Mesothelial cell of epicardium (in vitro differentiated cells): ENCODE measurements at places on chromosomes 16 and 17. TPM values are rescaled to one million over a fixed set of nuclear protein-coding genes. Genes with fewer than 3 reads are reported as not detected.
A peak's percentile ranks its signal among the peaks of the same experiment; 100 is the strongest.

Gene SNAI3
- 0.29 to 0.69 TPM (median 0.43 TPM) in 3 replicates for total RNA-seq

Gene CEMP1
- total RNA-seq: 0.75 to 1.7 TPM (median 1.1 TPM) in 3 replicates

Gene VMO1
- total RNA-seq: 2.3 to 2.6 TPM (median 2.5 TPM) in 3 replicates

Gene SLC9A5
- 2.9 to 3.5 TPM (median 3.3 TPM) in 3 replicates for total RNA-seq

Gene MRTFB
- total RNA-seq: 74.7 to 77.5 TPM (median 75.6 TPM) in 3 replicates

Gene COX6A2
- not detected in 3 replicates for total RNA-seq

Gene PIK3R5
- total RNA-seq: 0.18 to 0.27 TPM (median 0.25 TPM) in 3 replicates

Gene IL17C
- 0.23 TPM in 1 of 3 replicates, not detected in the others for total RNA-seq

DNA sequence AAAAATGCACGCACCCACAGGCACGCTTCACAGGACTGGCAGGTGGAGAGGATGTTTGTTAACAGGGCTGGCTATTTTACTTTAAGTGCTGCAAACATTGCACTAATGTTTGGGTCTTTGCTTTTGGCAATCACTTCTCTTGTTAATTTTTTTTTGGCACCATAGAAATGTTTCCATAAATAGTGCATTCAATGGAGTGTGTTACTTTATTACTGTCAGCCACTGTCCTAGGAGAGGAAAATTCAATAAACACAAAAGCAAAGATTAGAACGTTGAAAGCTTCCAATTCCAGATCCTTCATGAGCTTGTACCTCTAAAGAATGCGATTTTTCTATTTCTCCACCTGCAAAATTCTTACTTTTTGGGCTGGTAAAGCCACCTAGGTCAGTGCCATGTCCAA is 743.5 kb downstream of the WWOX start:
- no peaks in the 10 kb centered on the region for H3K36me3 ChIP-seq
- no peaks in the 10 kb centered on the region for H3K27me3 ChIP-seq
- peaks cover 17% of the 10 kb centered on the region for H3K4me1 ChIP-seq
- H3K4me3 ChIP-seq: no peak overlapping the region
- DNase-seq: no peak
- no peak overlapping the region for H3K27ac ChIP-seq

- H3K27me3 ChIP-seq: no peaks in the 10 kb centered on the region
- no peak overlapping the region for H3K27ac ChIP-seq
- peaks cover 3% of the 10 kb centered on the region for H3K36me3 ChIP-seq
- DNase-seq: no peak
- H3K4me1 ChIP-seq: peaks cover 12% of the 10 kb centered on the region
Observed at GRCh38 chr17:27595208-27595607, 35.8 kb upstream of the LGALS9 start.

DNA sequence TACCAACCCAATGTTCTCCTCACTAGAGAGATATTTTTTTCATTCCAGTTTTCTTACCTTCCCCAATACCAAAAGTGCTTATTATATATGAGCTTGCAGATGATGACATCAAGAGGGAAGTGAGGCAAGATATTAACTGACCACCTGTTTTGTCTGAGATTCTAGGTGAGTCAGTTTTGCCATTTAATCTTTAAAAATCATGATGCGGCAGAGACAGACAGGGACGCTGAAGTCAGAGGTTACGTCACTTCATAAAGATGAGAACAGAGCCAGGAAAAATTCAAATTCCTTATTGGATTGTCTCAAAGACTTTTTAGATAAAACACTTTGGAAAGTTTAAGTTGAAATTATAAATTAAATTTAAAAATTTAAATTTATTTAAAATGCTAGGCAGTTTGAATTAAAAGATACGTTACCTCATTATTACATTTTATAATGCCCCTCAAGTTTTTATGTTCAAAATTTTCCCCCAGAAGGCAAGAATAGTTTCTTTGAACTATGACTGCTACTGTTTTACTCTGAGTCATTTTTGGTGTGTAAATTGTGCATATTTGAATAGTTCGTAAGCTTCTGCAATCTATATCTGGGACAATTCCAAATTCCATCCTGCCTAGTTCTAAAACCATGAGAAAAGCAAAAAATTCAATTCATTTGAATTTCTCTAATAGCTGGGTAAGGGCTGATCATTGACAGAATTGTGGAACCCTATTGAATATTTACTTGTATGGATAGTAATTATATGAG is 839.6 kb upstream of the GOT2 start:
- H3K27me3 ChIP-seq: no peaks in the 10 kb centered on the region
- no peak for DNase-seq
- no peaks in the 10 kb centered on the region for H3K36me3 ChIP-seq
- no peak overlapping the region for H3K27ac ChIP-seq
- no peaks in the 10 kb centered on the region for H3K4me1 ChIP-seq

- peaks cover 11% of the 10 kb centered on the region for H3K4me1 ChIP-seq
- H3K4me3 ChIP-seq: no peak overlapping the region
- no peak overlapping the region for H3K27ac ChIP-seq
Observed at GRCh38 chr16:54216688-54217087, 69.9 kb downstream of the IRX3 start.

DNA sequence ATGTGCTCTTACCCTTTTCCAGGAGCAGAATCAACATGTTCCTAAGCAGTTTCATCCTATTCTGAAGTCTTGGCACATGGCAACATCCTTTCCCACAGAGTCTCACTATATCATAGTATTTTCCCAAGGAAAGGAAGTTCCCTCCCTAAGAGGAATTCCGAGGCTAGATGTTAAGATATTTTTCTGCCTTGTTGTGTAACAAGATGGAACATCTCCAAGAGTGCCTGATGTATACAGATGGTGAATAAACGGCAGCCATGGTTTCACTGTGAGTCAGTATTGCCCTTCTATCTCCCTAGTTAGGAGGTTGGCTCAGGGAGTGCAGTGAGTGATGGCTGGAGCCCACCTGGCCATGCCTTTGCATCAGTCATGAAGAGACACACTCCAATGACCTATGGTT is 48.2 kb downstream of the SPACA3 start:
- peaks cover 8% of the 10 kb centered on the region for H3K4me1 ChIP-seq
- H3K4me3 ChIP-seq: no peak overlapping the region
- H3K27ac ChIP-seq: no peak overlapping the region
- no peaks in the 10 kb centered on the region for H3K36me3 ChIP-seq

- peaks cover 11% of the 10 kb centered on the region for H3K27me3 ChIP-seq
- no peak overlapping the region for H3K27ac ChIP-seq
- no peaks in the 10 kb centered on the region for H3K4me1 ChIP-seq
Observed at GRCh38 chr16:58488531-58488930, 11.4 kb upstream of the NDRG4 start.

DNA sequence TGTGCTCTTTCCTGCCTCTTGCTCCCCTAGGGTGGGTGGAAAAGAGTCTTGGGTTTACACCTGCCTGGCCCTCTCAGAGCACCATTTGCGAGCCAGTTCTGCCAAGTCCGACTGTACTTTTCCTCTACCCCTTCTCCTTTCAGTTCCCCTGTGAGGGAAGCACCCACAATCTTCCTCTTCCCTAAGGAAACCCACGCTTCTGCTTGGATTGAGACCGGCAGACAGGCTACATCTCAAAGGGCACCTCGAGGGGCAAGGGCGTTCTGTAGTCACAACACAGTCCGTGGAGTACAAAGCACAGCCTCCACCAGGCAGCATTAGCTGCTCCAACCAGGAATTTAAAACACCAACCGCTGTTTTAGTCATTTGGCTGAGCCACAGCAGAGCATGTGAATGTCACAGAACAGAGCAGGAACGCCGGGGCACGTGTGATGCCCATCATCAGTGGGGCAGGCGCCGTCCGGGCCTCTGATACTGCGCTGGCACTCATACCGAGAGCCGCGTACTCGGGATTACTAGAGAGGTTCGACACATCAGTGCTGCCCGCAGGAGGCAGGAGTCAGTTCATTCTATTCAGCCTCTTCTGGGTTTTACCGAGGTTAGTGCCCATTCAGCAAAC is 13.7 kb upstream of the MNT start:
- no peak overlapping the region for H3K4me3 ChIP-seq
- DNase-seq: no peak
- no peak overlapping the region for H3K27ac ChIP-seq
- no peaks in the 10 kb centered on the region for H3K27me3 ChIP-seq
- peaks cover 10% of the 10 kb centered on the region for H3K36me3 ChIP-seq

GRCh38 chr16:85525420-85526184 is 87.5 kb upstream of the GSE1 start:
- H3K4me1 ChIP-seq: peaks cover 62% of the 10 kb centered on the region
- no peaks in the 10 kb centered on the region for H3K36me3 ChIP-seq
- H3K27me3 ChIP-seq: no peaks in the 10 kb centered on the region
- no peak overlapping the region for H3K27ac ChIP-seq

- no peak overlapping the region for H3K27ac ChIP-seq
- no peak for DNase-seq
- H3K27me3 ChIP-seq: no peaks in the 10 kb centered on the region
- peaks cover 17% of the 10 kb centered on the region for H3K36me3 ChIP-seq
Observed at GRCh38 chr17:4120332-4120731, 22.5 kb downstream of the ZZEF1 start.

DNA sequence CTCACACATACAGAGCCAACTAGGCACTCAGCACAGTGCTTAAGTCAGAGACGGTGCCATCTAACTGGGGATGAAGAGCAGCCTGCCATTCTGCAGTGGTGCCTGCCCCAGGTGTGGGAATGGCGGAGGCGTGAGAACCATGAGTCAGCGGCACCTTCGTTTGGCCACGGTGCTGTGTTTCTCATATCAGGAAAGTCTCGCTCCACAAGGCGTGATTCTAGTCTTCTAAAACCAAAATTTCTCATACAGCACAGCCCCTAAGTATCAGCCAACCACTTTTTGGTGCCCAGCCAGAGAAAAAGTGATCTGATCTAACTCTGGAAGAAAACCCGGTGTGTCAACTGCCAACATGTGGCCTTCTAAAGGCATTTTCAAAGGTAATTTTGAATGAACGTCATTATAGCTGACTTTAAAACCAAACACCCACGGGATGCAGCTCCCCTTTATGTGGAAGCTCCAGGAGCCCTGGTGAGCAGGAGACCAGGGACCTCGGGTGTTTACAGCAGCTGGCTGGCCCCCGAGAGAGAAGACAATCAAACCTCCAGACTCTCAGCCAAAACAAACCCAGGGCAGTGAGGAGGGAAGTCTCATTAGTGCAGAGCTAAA is 54.6 kb downstream of the ABCC12 start:
- H3K4me1 ChIP-seq: no peaks in the 10 kb centered on the region

DNA sequence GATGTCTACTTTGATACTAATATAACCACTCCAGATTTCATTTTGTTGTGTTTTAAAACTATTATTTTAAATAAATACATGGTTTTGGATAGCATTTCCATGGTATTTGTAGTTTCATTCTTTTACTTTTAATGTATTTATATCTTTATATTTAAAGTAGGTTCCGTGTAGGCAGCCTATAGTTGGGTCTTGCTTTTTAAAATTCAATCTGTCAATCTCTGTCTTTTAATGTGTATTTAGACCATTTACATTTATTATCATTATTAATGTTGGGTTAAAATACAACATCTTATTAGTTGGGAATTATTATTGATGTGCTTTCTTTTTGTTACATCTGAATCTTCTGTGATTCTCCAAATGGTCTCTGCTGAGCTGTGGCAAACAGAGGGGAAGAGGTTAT is 412.1 kb downstream of the NPIPA7 start:
- H3K27ac ChIP-seq: no peak overlapping the region
- H3K36me3 ChIP-seq: no peaks in the 10 kb centered on the region
- no peaks in the 10 kb centered on the region for H3K4me1 ChIP-seq
- H3K4me3 ChIP-seq: no peak overlapping the region
- no peak for DNase-seq
- no peaks in the 10 kb centered on the region for H3K27me3 ChIP-seq

- no peak for DNase-seq
- H3K27ac ChIP-seq: no peak overlapping the region
- peaks cover 4% of the 10 kb centered on the region for H3K27me3 ChIP-seq
Observed at GRCh38 chr16:8972843-8973586, 9.3 kb upstream of the USP7 start.

DNA sequence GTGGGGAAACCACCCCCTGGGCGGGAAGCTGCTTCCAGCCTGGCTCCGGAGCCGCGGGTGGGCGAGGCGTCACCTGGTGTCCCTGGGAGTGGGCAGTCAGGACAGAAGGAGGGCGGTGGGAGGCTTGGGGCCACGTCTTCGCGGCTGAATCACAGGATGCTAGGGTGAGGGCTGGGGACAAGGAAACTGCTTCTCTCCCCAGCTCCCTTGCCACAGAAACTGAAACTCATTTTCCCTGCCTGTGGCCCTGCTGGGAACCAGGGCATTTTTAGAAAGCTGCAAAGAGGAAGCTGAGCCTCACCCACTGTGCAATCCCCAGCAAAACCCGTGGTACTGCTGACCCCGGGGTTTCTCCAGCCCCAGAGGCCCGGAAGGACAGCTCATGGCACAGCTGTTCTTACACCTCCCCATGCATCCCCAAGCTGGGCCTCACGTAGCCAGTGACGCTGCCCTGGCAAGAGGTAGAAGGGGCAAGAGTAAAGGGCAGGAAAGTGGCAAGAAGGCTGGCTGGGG is 8.2 kb downstream of the RHBDF2 start:
- no peaks in the 10 kb centered on the region for H3K36me3 ChIP-seq
- no peak overlapping the region for H3K4me3 ChIP-seq
- peak overlapping the region; percentile 30 for H3K27ac ChIP-seq
- peaks cover 20% of the 10 kb centered on the region for H3K4me1 ChIP-seq
- peaks cover 3% of the 10 kb centered on the region for H3K27me3 ChIP-seq
- DNase-seq: no peak

- no peaks in the 10 kb centered on the region for H3K36me3 ChIP-seq
- peaks cover 93% of the 10 kb centered on the region for H3K4me1 ChIP-seq
- no peak for DNase-seq
- H3K27ac ChIP-seq: peak overlapping the region; percentile 99
- H3K4me3 ChIP-seq: peak overlapping the region; percentile 41
- H3K27me3 ChIP-seq: no peaks in the 10 kb centered on the region
Observed at GRCh38 chr17:17940441-17940911, 31.7 kb downstream of the TOM1L2 start.

- H3K4me1 ChIP-seq: peaks cover 28% of the 10 kb centered on the region
- no peaks in the 10 kb centered on the region for H3K36me3 ChIP-seq
- H3K4me3 ChIP-seq: no peak overlapping the region
- no peaks in the 10 kb centered on the region for H3K27me3 ChIP-seq
- peak; percentile 42 for DNase-seq
Observed at GRCh38 chr16:57863434-57864160, 61.3 kb upstream of the KIFC3 start.

- H3K27ac ChIP-seq: no peak overlapping the region
- no peak for DNase-seq
- peaks cover 8% of the 10 kb centered on the region for H3K4me1 ChIP-seq
- H3K27me3 ChIP-seq: no peaks in the 10 kb centered on the region
- no peak overlapping the region for H3K4me3 ChIP-seq
- no peaks in the 10 kb centered on the region for H3K36me3 ChIP-seq
Observed at GRCh38 chr17:32915245-32915644, 12.7 kb upstream of the TMEM98 start.

DNA sequence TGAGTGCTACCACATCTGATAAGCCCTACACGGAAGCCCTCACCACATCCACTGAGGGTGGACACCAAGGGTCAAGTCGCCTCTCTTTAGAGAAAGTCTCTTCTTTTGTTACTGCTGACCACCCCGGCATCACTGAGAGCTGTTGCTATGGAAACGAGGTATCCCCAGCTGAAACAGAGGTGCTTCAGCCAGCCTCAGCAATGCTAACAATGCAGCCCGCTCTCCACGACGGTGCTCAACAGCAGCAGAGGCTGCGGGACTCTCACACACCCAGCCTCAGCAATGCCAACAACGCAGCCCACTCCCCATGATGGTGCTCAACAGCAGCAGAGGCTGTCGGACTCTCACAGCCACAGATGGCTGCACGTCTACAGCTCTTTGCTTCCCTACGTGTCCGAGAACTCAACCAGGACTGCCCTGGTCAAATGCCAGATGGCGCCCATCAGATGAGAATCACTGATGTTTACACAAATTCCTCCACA is 41.4 kb downstream of the VPS53 start:
- no peak for DNase-seq
- peaks cover 12% of the 10 kb centered on the region for H3K36me3 ChIP-seq
- H3K4me1 ChIP-seq: peaks cover 8% of the 10 kb centered on the region
- no peaks in the 10 kb centered on the region for H3K27me3 ChIP-seq

- peaks cover 7% of the 10 kb centered on the region for H3K27me3 ChIP-seq
- peaks cover 4% of the 10 kb centered on the region for H3K4me1 ChIP-seq
- peak overlapping the region; percentile 80 for H3K4me3 ChIP-seq
- H3K36me3 ChIP-seq: no peaks in the 10 kb centered on the region
- H3K27ac ChIP-seq: no peak overlapping the region
Observed at GRCh38 chr16:58249388-58249779, 45.4 kb downstream of the PRSS54 start.
